Astrocyte of the hippocampus (primary cell): ENCODE measurements at places on chromosomes 1 and 21.
A peak's percentile ranks its signal among the peaks of the same experiment; 100 is the strongest.

- peak; percentile 47 for DNase-seq
Measured at GRCh38 chr1:174946031-174946430, 53.7 kb upstream of the CACYBP start.

DNA sequence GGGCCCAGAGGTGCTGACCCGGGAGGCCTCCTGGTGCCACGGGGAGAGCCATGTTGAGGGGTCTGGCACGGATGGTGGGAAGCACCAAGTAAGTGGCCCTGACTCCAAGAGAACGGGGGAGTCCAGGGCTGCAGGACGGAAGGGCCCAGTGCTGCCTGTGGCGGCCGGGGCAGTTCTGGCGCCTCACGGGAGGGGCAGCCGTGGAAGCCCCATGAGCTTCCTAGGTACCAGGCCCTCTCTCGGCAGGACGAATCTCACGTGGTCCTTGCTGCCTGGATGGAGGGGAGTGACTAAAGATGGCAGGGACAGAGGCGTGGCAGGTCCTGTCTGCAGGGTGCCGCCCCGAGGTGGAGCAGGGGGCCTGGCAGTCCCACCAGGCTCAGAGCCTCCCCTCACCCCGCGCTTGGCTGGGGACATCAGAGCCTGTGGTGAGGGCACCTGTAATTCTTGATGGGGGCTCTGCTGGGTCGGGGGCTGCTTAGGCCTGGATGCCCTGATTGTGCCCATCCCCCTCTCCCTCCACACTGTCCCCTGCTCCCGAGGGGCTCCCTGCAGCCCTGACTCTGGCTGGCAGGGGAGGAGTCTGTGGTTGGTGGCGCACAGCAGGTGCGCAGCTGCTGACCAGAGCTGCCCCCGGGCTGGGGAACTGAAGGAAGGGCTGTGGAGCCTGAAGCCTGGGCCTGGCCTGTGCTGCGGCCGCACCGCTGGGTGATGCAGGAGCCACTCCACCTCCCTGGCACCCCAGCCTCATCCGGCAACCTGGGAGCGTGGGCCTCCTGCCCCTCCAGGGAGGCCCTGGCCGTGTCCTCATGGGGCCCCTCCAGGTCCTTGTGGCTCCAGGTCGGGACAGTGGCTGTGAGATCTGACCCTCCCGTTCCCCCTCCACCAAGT is 31.4 kb downstream of the POFUT2 start:
- no peak for DNase-seq

DNA sequence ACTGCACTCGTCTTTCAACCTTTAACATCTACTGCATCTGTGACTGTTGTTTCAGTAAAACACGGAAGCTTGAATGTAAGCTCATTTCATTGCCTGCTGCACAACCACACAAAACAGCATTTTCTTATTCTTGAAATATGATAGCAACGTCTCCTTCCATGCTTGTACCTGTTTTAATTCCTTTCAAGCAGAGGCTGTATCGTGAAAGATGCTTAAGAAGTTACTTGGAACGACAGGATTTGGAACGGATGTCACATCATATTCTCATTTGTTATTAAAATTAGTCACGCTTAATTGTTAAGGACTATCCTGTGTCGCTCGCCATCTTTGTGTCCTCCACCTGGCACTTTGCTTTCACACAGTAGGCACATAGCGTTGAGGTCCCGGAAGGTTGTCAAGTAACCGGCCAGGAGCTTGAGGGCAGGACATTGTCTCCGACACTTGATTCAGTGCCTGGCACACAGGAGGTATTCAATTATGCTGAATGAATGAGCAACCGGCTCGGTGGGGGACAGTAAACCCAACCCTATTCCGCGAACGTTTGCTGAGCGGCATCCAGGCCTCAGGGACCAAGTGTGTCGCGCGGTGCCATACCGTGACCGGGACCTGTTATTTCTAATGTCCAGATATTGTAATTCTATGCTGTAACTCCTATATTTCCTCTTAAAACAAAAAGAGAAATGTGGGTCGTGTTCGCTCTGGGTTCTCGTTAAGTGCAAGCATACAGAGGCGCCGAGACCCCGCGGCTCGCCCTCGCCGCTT is 499 bp upstream of the SH3GLB1 start:
- no peak for DNase-seq

DNA sequence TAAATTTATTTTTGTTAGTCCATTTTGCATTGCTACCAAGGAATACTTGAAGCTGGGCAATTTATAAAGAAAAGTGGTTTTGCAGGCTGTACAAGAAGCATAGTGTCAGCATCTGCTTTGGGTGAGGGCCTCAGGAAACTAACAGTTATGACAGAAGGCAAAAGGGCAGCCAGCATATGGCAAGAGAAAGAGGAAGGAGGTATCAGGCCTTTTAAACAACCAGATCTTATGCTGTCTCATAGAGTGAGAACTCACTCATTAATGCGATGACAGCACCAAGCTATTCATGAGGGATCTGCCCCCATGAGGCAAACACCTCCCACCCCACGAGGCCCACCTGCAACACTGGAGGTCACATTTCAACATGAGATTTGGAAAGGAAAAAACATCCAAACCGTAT is 898.4 kb downstream of the KCNT2 start:
- no peak for DNase-seq

GRCh38 chr1:97489834-97490233 is 431.0 kb downstream of the DPYD start:
- no peak for DNase-seq

- no peak for DNase-seq
Measured at GRCh38 chr1:25109531-25109951, 122.8 kb downstream of the SYF2 start.

DNA sequence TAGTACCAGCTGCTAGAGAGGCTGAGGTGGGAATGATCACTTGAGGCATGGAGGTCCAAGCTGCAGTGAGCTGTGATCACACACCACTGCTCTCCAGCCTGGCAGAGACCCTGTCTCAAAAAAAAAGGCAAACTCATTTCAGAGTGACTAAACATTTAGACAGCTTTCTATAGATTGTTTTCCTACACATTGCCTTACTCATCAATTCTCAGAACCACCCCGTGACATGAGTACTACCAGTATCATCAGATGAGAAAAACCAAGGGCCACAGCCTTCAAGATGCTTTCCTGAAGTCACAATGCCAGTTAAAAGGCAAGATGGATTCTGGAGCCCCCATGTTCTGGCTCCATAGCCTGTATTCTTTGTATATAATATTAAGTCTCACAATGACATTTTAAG is 22.4 kb upstream of the SMPDL3B start:
- DNase-seq = no peak

- peak; percentile 89 for DNase-seq
Measured at GRCh38 chr1:99808391-99809115, 41.6 kb upstream of the AGL start.

- no peak for DNase-seq
Measured at GRCh38 chr1:188641566-188642211, 1812.9 kb downstream of the PLA2G4A start.

DNA sequence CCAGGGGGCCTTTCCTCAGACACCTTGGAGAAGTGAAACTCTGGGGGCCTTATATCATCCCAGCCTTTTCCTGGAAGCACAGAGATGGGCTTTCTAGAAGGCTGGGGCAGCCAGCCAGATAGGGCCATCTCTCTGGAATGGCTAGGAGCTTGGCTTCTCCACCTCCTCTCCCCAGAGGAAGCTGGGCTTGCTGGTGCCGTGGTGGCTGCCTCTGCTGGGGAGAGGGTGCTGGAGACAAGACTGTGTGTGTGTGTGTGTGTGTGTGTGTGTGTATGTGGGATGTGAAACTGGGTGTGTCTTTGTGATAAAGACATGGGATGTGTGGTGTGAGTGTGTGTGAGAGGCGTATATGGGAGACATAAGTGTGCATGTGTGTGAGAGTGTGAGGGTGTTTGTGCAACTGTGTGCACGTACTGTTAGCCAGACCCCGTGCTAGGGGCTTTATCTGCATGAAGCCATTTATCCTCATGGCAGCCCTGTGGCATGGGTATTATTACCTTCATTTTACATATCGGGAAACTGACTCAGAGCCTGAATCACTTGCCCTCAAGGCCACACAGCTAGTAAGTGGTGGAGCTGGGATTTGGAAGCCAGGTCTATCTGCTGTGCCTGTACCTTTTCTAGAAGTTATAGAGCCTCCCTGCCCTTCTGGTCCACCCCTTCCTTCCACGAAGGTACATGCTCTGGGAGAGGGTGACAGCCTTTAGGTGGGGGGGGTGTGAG is 44.2 kb downstream of the PTPRU start:
- peak; percentile 10 for DNase-seq

DNA sequence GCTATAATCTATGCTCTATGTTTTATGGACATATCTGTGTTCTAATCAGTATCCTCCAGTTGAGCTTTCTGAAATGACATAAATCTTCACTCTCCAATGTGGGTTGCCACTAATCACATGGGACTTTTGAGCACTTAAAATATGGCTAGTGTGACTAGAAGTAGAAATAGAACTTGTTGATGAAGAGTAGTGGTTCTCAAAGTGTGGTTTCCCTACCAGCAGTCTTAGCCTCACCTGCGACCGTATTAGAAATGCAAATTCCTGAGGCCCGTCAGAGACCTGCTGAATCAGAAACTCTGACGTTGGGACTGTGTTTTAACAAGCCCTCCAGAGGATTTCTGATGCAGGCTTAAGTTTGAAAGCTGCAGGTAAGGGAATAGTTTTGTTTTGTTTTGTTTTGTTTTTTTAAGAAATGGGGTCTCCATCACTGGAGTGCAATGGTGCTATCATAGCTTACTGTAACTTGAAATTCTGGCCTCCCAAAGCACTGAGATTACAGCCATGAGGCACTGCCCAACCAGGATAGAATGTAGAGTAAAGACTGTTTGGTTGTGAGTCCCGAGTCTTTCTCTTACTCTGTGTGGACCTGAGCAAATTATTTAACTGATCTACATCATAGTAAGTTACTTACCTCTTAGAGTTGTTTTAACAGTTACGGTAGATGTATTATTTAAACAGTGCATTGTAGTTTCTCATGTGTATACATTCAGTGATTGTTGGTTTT is 21.7 kb downstream of the GLRX2 start:
- no peak for DNase-seq

GRCh38 chr1:175792136-175792535 is 48.7 kb upstream of the TNR start:
- DNase-seq = no peak

- DNase-seq = no peak
Measured at GRCh38 chr1:244106176-244106575, 55.1 kb downstream of the ZBTB18 start.

GRCh38 chr1:114976891-114977290 is 52.7 kb upstream of the TSHB start:
- no peak for DNase-seq

- peak; percentile 77 for DNase-seq
Measured at GRCh38 chr1:233993651-233994050, 89.2 kb downstream of the SLC35F3 start.

GRCh38 chr1:60923389-60924087 is 158.8 kb upstream of the NFIA start:
- no peak for DNase-seq

GRCh38 chr1:90346349-90346748 is 351.4 kb downstream of the ZNF326 start:
- no peak for DNase-seq

DNA sequence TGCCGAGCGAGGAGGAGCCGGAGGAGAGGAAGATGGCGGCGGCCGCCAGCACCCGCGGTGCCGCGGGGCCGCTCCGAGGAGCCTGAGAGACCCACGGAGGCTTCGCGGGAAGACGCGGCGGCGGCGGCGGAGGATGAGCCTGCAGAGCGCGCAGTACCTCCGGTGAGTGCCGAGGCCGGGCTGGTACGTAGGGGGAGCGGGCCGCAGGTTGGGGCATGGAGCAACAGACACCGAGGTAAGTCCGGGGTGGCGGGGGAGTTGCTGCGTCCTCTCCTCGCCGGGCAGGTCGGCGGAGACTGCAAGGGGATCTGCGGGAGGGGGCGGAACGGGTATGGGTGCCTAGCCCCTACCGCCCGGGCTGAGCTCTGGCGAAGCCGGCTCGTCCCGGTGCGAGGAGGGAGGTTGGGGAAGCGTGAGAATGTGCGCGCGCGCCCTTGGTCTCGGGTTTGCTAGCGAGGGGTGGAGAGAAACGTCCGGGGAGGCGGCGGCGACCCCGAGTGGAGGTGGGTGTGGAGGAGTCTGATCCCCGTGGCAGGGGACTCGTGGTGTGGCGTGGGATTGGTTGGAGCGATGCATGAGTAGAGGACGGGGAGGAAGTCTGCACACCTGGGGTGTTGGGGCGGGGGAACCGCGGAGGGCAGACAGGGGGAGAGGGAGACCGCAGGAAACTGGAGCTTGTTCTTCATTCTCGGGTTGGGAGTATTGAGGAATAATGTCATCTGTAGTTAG is at the start of gene SMG7:
TSS of gene SMG7 (plus strand) at position 12 of the 729 bp plus-strand sequence. CDS start at position 134, 122 bp downstream.
- DNase-seq = no peak

- no peak for DNase-seq
Measured at GRCh38 chr21:44755227-44755626, 43.9 kb upstream of the TSPEAR start.

GRCh38 chr1:232457595-232457994 is 172.3 kb downstream of the SIPA1L2 start:
- no peak for DNase-seq
